Naive thymus-derived CD4-positive, alpha-beta T cell (primary cell): ENCODE measurements at places on chromosomes 6 and 20. TPM values are rescaled to one million over a fixed set of nuclear protein-coding genes. Genes with fewer than 3 reads are reported as not detected.

- H3K4me3 ChIP-seq, result no peak overlapping the region
- DNase-seq, result no peak
- H3K4me1 ChIP-seq, result no peaks in the 10 kb centered on the region
- H3K27me3 ChIP-seq, result no peaks in the 10 kb centered on the region
- H3K27ac ChIP-seq, result no peak overlapping the region
- no peaks in the 10 kb centered on the region for H3K36me3 ChIP-seq
Observed at GRCh38 chr6:165799391-165800153, 136.5 kb upstream of the PDE10A start.

DNA sequence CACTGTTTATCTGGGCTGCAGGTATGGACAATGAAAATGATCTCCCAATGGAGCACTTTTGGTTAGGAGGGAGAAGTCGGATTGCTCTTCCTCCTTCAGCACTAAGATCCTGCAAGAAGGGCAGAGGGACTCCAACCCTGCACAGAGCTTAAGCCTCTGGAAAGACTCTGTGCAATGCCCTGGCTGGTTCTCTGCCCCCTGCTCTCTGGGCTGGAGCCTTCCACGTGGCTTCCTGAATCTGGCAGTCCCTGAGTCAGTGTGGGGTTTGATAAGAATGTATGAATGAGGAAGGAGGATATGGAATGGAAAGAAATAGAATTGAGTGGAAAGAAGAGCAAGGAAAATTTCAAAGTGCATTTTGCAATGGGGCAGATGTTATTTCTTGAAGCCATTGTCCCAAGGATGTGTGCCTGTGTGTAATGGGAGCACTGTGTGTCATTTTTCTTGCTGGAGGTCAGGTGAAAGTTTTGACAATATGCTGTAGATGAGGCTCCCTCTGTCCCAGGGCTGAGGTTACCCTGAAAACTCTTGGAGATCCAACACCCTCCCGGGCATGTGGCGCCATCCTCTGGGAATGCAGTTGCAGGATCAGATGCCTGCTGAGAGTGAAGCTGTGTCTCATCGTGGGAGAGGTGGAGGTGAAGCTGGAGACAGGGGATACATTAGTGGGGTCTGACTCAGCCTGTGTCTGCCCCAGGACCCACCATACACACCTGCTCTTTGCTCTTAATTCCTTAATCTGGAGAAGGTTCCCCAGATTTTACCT lies 16.3 kb upstream of the CST9L start:
- H3K4me1 ChIP-seq, result no peaks in the 10 kb centered on the region
- no peak overlapping the region for H3K4me3 ChIP-seq
- no peaks in the 10 kb centered on the region for H3K27me3 ChIP-seq
- H3K27ac ChIP-seq, result no peak overlapping the region

The SLC17A2 gene
- total RNA-seq, result not detected

The FAM50B gene
- 13.1 TPM for total RNA-seq

- no peak overlapping the region for H3K27ac ChIP-seq
- H3K36me3 ChIP-seq, result no peaks in the 10 kb centered on the region
- no peak overlapping the region for H3K4me3 ChIP-seq
- DNase-seq, result no peak
- H3K27me3 ChIP-seq, result no peaks in the 10 kb centered on the region
Observed at GRCh38 chr6:925656-926213, 232.8 kb upstream of the EXOC2 start.

The C6orf58 gene
- not detected for total RNA-seq

DNA sequence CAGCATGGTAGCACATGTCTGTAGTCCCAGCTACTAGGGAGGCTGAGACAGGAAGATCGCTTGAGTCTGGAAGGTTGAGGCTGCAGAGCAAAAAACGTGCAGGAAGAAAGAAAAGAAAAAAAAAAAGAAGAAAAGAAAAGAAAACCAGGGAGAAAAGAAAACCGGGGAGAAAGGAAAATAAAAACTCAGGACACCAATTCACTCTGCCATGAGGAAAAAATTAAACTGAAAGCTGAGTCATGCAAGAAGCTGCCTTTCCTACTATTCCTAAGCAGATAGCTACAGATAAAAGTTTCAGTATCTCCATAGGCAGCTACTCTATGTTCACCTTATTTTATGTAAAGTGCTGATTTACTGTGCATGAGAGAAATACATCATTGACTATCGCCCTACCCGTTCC lies 10.5 kb downstream of the PTGIS start:
- H3K4me1 ChIP-seq, result no peaks in the 10 kb centered on the region
- H3K27me3 ChIP-seq, result peaks cover 4% of the 10 kb centered on the region
- DNase-seq, result no peak
- no peak overlapping the region for H3K27ac ChIP-seq
- H3K36me3 ChIP-seq, result no peaks in the 10 kb centered on the region

DNA sequence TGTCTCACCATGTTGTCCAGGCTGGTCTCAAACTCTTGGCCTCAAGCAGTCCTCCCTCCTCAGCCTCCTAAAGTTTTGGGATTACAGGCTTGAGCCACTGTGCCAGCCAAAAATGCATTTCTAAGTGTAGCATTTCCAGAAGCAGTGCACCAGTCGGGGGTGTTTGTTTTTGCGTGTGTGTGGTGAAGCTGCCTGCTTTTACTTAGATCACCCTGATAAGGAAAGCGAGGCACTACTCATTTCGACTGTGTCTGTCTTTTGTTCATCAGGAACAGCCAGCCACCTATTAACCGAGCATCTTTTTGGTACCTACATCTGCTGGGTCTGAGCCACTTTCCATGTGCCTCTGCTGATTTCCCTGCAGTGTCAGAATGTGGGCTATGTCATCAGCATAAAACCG lies 18.7 kb downstream of the SIRT5 start:
- H3K4me3 ChIP-seq, result no peak overlapping the region
- H3K36me3 ChIP-seq, result peaks cover 5% of the 10 kb centered on the region
- no peak overlapping the region for H3K27ac ChIP-seq
- H3K27me3 ChIP-seq, result no peaks in the 10 kb centered on the region
- H3K4me1 ChIP-seq, result no peaks in the 10 kb centered on the region

- H3K27me3 ChIP-seq, result no peaks in the 10 kb centered on the region
- H3K36me3 ChIP-seq, result peaks cover 12% of the 10 kb centered on the region
- H3K4me1 ChIP-seq, result no peaks in the 10 kb centered on the region
- no peak overlapping the region for H3K27ac ChIP-seq
- DNase-seq, result no peak
Observed at GRCh38 chr6:109471105-109471810, 11.8 kb downstream of the ZBTB24 start.

DNA sequence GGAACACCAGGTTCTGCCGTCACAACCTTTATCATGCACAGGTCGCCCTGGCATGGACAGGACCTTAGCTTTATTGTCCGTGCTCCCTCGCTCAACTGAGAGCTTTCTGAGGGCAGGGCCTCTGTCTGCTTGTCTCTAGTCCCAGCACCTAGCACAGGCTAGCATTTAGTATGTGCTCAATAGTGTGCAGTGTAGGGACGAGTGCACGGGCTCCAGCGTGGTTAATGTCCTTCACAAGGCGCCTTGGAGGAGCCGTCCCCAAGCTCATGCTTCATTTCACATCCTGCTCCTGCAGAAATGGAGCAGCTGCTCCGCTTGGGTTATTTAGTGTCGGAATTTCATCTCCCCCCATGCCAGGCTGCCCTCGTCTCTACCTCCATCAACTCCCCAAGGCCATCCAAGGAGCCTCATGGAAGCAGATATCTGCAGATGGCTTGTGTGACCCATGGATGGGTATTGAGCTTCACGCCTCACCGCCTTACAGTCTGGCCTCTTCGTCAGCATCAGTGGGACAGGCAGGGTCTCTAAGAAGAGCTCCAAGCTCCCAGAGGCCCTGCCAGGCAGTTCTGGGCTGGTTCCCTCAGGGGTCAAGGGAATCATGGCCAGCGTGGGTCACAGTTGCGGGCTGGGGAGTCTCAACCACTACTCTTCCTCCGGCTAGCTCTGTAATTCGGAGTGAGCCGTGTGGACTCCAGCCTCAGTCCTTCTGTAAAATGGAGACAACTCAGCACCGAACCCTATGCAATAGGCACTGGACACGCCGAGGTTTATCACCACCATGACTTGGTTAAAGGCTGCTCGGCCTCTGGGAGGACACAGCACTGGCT lies 60.8 kb upstream of the APCDD1L start:
- no peaks in the 10 kb centered on the region for H3K27me3 ChIP-seq
- no peaks in the 10 kb centered on the region for H3K4me1 ChIP-seq
- H3K27ac ChIP-seq, result no peak overlapping the region

The HRH3 gene
- total RNA-seq, result not detected

DNA sequence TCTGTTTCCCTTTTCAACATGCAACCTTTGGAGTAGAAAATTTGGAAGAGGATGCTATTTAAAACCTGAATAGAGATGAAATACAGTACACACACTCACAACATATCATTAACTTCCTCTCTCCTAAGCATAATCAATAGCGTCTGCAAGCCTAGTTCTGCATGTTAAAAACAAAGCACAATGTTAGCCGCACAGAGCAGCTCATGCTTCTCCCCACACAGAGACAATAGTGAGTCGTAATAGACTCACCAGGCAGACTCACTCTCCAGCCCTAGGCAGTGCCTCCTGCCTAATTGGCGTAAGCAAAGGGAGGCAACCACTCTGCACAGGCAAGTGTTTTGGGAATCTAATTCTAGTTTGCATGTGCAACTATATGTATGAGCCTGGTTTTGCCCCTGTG lies 45.8 kb upstream of the ARID1B start:
- H3K4me3 ChIP-seq, result no peak overlapping the region
- no peak for DNase-seq
- no peak overlapping the region for H3K27ac ChIP-seq
- H3K27me3 ChIP-seq, result no peaks in the 10 kb centered on the region
- H3K36me3 ChIP-seq, result no peaks in the 10 kb centered on the region

The SRMS gene
- total RNA-seq, result not detected in 2 replicates

DNA sequence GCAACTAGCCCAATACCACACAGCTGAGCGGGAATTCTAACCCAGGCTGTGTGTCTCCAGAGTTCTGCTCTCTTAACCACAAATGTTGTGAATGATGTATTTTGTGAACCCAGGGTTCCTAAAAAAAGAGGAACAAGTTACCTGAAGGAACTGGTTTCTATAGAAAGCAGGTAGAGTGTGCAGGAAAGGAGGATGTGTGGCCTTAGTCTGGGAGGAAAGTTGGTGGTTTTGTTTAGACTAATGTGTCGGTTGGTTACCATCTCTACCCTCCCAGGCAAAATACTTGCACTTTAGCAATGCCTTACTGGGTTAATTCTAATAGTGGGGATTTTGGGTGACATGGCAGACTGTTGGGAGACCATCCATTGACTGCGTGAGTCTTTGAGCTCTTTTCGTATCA lies 143.3 kb downstream of the SCP2D1 start:
- no peaks in the 10 kb centered on the region for H3K27me3 ChIP-seq
- no peaks in the 10 kb centered on the region for H3K36me3 ChIP-seq

The RAET1L gene
- total RNA-seq, result not detected

The FRK gene
- total RNA-seq, result 0.02 TPM

DNA sequence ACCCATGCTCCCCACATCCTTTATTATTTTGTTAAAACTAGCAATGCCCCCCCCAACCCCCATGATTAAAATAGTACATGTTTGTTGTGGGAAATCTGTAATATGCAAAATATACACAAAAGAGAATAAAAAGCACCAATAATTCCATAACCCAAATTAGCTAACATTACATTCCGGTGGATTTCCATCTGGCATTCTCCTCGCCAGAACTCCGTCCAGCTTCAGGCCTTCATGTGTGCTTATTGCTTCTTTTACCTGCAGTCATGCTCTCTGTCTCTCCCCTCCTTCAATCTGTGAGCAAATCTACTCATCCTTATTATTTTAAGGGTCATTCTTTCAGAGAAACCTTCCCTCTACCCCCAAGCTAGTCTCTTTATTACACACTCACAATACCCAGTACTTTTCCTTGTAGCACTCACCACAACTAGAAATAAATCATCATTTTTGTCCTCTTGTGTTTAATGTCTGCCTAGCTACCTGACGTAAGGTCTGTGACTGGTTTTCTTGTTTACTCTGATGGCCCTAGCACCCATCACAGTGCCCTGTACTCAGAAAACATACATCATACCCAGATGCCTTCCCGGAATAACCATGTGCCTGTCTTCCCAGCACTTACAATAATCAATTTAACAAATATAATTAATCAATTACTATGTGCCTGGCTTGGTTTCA lies 25.6 kb upstream of the IER3 start:
- peaks cover 24% of the 10 kb centered on the region for H3K4me1 ChIP-seq
- no peak overlapping the region for H3K4me3 ChIP-seq
- no peaks in the 10 kb centered on the region for H3K27me3 ChIP-seq
- H3K27ac ChIP-seq, result no peak overlapping the region
- no peaks in the 10 kb centered on the region for H3K36me3 ChIP-seq

The FAM229B gene
- 0.38 and 0.70 TPM in 2 replicates for total RNA-seq

The TMC2 gene
- not detected for total RNA-seq

The LHFPL5 gene
- not detected for total RNA-seq

DNA sequence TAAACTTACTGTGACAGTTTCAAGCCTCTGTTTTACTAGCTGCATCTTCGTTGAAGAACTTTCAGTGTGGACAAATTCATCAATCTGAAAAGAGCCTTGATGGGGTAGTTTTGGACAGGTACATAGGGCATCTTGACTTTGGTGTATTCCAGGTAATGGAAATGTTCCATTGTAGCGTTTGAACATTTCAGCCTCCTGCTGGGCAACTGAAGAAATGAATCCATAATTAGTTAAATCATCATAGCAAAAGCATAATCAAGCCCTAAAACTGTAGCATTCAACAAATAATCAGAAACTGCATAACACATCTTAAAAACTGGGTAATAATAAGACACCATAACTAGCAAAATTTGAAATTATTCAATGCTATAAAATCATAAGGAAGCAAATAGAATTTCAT lies 86.2 kb downstream of the AHI1 start:
- no peak overlapping the region for H3K27ac ChIP-seq
- H3K27me3 ChIP-seq, result no peaks in the 10 kb centered on the region
- no peaks in the 10 kb centered on the region for H3K4me1 ChIP-seq

DNA sequence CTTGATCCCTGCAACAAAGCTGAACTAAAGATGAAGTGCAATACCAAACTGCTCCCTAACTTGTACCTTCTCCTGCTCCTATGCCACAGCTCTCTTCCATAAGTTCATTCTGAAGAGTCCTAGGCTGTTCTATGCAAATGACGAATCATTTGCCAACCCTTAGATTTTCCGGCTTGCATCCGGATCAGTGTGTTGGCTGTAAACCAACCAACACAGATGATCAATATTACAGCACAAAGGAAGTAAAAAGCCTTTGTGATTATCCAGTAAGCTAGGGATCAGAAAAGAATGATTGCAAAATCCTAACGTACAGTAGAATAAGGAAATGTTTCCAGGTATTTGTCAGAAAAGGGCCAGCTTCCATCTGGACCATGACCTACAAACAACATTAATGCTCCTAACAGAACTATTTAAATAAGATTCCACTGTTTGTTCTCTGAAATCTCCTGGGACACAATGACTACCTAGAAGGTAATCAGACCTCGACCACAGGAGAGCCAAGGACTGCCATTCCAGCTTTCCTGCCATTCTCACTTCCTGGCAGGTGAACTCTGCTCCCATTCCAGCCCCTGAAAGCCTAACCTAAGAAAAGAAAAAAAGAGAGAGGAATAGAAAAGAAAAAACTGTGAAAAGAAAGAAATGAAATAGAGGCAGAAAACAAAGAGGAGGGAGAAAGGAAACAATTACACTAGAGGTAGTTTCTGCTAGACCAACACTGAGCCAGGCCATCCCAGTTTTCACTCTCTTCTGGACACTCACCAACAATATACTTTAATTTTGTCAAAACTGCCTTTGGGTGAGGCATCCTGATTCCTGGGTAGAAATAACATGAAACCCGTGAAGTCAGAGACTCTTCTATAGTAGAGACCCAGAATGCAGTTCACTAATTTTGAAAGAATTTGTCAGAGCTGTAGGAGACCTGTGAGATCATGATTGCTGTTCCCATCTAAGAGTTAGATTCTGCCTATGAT lies 19.7 kb downstream of the GMDS start:
- H3K4me3 ChIP-seq, result no peak overlapping the region
- H3K27ac ChIP-seq, result no peak overlapping the region
- H3K36me3 ChIP-seq, result no peaks in the 10 kb centered on the region
- H3K27me3 ChIP-seq, result no peaks in the 10 kb centered on the region

The FOXQ1 gene
- total RNA-seq, result not detected

The KHDC1L gene
- not detected for total RNA-seq
